Dorsolateral prefrontal cortex (tissue), 122 donors: ENCODE measurements at places on chromosomes 11 and 22. TPM values are rescaled to one million over a fixed set of nuclear protein-coding genes. Genes with fewer than 3 reads are reported as not detected.

DNA sequence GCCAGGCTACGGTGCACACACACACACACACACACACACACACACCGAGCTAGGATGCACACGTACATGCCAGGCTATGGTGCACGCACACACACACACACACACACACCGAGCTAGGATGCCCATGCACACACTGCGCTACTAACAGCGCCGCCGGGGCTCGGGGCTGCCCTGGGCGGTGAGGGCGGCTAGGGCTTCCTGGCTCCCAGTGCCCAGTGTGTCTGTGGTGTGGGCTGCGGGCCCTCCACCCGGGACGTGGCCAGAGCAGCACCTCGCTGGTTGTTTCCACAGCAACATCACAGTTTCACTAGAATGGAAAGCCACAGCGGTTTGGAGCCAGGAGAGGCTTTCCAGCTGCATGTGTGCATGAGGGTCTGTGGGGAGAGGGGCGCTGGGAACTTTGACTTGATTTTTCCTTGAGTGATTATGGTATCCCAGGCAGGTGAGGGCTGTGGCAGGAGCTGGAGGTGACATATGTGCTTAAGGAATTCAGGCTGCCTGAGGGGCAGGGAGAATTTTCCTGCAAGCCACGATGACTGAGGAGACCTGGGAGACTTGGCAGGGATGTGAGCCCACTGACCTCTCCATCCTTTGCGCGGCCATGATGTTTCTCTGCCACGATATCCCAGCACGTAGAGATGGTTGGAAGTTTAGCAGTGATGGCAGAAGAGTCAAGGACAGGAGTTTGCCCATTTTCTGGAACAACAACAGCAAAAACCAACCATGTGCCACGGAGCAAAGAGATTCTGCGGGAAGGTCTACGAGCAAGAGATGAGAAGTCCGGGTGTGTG is 195.9 kb downstream of the SNX19 start:
- no peak for DNase-seq

DNA sequence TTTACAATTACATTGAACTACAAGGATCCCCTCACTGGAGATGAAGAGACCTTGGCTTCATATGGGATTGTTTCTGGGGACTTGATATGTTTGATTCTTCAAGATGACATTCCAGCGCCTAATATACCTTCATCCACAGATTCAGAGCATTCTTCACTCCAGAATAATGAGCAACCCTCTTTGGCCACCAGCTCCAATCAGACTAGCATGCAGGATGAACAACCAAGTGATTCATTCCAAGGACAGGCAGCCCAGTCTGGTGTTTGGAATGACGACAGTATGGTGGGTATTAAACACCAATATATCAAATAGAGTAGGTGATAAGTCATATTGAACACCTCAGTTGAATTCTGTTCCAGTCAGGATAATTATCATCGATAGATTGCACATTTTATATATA is 4.4 kb downstream of the FBXO7 start:
- DNase-seq, result no peak

DNA sequence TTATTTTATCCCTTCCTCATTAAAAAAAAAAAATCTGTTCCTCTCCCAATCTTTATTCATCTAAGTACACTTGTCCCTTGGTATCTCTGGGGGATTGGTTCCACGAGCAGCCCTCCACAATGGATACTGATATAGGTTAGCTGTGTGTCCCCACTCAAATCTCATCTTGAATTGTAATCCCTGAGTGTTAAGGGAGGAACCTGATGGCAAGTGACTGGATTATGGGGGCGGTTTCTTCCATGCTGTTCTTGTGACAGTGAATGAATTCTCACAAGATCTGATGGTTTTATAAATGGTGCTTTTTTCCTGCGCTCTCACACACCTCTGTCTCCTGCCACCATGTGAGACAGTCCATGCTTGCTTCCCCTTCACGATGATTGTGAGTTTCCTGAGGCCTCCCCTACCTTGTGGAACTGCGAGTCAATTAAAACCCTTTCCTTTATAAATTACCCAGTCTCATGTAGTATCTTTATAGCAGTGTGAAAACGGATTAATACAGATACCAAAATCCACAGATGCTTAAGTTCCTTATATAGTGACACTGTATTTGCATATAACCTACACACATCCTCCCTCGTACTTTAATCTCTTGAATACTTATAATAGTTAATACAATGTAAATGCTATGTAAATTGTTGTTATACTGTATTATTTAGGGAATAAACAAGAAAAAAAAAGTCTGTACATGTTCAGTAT is 62.0 kb downstream of the PACS1 start:
- DNase-seq, result no peak

GRCh38 chr11:86978247-86978646 is 23.1 kb upstream of the FZD4 start:
- DNase-seq, result no peak

DNA sequence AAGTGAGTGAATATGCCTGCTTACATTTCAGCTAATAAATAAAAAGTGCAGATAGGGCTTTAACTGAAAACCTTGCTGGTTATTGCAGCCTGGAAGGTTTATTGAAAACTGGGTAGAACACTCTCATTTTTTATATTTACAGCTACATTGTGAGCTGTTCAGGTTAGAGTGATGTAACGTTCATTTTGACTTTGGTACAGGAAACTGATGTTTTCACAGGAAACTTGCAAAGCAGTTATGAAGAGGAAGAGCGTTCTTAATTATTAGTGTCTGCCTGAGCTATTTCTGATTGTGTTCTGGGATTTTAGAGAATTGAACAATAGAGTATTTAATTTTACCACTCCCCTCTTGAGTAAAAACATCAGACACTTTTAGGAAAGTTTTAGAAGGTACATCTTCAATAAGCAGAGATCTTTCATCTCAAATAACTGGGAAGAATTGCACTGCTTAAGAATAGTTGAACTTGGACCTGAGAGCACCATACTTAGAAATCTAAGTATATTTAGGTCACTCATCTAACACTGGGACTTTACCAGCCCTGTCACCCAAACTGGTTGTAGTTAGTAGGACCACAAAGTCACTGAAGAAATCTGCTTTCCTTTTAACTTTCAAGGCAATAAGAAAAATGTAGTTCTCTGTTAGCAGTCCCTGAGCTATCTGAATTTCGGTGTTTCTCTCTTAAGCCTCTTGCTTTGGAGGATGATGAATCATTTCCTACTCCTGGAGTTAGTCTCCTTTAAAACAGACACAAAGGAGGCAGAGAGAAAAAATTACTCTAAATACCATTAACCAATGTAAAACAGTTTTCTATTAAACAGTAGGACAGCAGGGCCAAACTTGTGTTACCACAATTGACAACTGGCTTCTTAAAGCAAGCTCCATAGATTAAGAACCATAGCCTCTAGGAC is 128.6 kb upstream of the DDI1 start:
- no peak for DNase-seq

GRCh38 chr11:15660496-15660895 is 545.8 kb downstream of the INSC start:
- no peak for DNase-seq

- DNase-seq, result peak; percentile 90
Observed at GRCh38 chr11:65386307-65387140, at the start of gene FRMD8. Gene FRMD8, plus strand, starts transcription at chr11:65386637. Its CDS starts 400 bp downstream, at chr11:65387037.

DNA sequence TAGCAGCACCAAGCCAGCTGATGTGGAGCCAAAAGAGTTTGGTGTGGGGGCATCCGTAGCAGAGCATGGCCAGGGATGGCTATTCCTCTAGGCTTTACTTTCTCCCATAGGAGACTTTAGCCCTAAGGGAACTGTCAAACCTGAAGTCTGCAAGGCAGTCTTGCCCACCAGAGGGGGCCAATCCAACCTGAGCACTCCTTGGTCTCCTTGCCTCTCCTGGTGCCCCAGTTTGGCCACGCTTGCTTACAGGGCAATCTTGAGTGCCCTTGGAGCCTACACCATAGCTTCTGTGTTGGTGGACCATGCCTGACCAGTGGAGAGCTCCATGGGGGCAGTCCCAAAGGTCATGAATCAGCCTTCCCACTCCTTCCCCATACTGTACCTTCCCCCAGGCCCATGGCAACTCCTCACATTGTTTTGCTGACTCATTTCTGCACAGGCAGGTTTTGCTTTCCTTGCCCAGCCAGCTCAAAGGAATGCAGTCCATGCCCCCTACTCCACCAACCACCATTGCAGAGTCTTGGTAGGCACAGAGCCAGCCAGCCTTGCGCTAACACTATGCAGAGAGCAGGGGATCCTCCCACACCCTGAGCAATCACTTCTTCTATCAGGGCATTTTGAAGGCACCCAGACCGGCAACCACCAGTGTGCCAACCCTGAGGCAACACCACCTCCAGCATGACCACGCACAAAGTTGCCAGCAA is 1421.2 kb upstream of the RAG2 start:
- no peak for DNase-seq

GRCh38 chr11:76385903-76386302 is 4.8 kb downstream of the GVQW3 start:
- DNase-seq, result no peak

DNA sequence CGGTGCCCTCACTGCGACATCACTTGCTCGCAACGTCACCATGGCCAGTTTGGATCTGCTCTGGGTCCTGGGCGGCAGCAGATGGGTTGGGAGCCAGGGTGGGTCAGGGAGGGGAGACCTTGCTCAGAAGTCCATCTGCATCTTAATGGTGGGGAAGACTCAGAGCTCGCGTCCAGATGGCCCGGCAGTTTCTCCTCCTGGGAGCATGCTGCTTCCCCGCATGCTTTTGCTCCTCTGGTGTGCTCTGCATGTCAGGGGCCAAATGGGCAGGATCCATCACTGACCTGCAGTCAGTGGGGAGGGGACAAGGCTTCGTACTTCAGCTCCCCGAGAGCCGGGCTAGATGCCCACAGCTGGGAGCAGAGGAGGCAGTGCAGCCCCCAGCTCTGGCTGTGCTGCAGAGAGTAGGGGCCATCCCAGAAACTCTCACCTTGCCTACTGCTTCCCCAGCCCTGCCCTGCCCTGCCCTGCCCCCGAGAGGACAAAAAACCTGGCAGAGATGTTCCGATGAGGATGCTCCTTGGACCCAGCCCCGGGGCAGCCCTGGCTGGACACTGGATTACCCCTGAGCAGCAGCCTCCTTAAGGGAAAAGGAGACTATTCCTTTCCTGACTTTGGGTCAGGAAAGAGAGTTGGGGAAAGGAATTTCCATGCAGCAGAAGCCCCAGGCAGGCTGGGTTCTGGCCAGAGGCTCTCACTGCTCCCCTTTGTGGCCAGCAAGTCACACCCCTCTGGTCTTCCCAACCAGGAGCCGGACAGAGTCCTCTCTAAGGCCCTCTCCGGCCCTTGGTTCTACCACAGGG is 149.9 kb downstream of the PKNOX2 start:
- no peak for DNase-seq

- DNase-seq, result no peak
Observed at GRCh38 chr11:77144857-77145428, 16.9 kb downstream of the MYO7A start.

- DNase-seq, result no peak
Observed at GRCh38 chr11:2482204-2482603, 37.4 kb downstream of the KCNQ1 start.

Gene CNGA4
- total RNA-seq, result 1.9 TPM
